ENCODE measurements at places on chromosomes 2 and 18.
A peak's percentile ranks its signal among the peaks of the same experiment; 100 is the strongest.

DNA sequence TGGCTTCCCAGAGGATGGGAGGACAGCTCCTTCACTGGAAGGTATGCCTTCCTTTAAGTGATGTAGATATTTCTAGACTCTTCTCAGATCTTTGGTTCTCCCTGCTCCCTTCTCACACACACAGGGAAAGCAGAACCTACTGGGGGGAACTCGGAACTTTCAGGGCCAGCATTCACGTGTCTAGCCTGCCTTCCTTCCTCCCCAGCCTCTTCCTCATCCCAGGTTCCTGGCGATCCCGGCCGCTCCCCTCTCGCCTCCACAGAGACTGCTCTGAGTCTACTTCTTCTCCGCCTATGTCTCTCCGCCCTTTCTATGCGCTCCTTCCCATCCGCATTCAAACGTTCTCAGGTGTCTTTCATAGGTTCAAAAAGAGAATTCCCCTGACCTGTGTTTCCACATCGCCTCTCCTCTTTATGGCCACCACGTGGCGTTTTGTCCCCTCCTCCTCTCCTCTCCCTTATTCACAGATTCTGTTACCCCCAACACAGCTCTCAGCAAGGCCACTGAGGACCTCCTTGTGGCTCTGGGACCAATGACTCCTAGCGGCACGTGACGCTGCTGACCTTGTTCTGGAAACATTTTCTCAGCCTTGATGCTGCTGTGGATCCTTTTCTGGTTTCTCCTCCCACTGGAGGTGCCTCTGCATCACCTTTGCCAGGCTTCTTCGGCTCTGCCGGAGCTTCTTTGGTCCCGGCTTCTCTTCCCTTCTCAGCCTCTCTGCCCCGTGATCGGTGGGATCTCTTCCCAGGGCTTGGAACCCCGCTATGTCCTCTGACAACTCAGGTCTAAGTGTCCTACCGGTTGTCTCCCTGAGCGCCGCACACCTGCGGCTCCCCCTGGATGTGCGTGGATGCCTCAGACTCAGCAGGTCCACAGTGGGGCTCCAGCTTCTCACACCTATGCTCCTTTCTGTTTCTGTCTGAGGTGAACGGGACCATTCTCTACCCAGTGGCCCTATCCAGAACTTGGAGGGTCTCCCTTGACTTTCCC lies 77.5 kb downstream of the VAPA start:
- DNase-seq: no peak

GRCh38 chr2:181242262-181242661 lies 214.9 kb upstream of the ITGA4 start:
- DNase-seq: no peak

GRCh38 chr2:39516347-39517101 lies 79.4 kb upstream of the MAP4K3 start:
- DNase-seq: no peak

- no peak for DNase-seq
Observed at GRCh38 chr2:105261061-105261460, 19.5 kb downstream of the GPR45 start.

DNA sequence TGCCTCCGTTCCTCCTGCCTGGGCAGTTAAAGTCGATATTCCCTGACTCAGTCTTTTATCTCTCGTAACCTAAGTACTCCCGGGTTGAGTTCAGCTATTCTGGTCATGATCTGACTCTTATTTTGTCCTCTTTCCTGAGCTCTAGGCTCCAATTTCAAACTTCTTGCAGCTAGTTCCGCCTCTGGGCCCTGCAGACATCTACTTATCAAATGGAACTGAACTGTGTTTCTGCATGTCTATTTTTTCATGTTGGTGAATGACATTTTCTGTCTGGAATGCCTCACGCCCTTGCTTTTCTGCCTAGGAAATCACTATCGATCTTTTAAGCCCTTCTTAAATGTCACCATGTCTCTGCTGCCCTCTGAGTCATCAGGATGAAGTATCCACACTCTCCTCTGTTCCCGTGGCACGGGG lies 101.5 kb downstream of the VAPA start:
- no peak for DNase-seq

DNA sequence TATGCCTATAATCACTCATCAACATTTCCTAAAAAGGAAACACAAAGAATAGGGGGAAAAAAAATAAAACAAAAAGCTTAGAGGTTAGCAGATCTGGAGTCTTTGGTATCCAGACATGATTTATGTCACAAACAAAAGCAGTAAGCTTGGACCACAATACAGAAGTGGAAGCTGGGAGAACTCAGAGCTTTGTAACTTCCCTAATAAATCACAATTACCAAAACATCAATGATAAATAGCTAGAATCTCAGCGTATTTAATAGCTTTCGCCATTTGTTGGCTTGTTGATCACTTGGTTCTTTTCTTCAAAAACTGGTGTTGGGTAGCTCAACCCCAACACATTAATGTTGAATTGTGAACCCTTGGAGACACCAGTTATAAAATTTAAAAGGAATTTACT lies 392.5 kb downstream of the IRS1 start:
- DNase-seq: no peak

- DNase-seq: no peak
Observed at GRCh38 chr2:36088716-36089328, 266.8 kb upstream of the CRIM1 start.

GRCh38 chr18:54392543-54393023 lies 34.9 kb downstream of the C18orf54 start:
- no peak for DNase-seq

- no peak for DNase-seq
Observed at GRCh38 chr2:96115631-96116423, 544 bp downstream of the ADRA2B start.

DNA sequence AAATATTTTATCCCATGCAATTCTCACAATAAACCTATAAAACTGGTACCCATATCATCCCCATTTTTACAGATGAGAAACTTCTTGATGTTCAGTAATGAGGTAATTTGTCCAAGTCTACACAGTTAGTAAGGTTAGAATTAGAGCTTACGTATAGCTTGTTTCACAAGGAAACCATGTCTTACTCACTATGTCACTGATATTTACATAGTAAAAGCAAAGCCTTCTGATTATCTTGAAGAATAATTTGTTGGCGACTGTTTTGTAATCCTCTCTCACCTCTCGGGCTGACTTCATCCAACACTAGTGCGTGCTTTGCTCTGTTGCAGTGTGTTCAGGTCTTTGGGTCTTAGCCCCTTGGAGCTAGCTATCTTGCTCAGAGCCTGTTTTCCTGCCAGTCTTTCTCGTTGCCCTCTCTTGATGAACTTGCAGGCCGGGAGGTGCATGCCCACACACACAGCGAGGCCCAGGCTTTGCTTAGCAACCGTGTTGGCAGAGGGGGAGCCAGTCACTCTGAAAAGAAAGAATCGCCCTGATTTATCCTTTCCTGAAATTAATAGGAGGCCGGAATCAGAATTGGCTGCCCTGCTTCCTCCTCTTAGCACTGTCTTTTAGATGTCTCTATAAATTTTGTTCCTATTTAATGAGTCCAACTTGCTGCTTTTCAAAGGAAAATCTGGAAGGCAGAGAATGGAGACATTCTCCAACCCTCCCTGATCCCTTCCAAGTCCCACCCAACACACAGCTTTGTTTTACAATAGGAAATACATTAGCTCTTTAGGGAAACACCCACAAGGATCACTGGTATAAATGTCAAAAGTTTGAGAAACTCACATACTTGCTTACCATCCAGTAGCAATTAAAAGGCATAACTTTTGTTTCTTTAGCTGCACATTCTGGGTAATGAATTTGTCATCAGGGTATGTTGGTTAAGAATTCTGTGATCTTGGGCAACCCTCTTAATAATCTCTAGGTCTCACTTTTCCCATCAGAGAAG lies 97.6 kb upstream of the SEC11C start:
- DNase-seq: no peak

DNA sequence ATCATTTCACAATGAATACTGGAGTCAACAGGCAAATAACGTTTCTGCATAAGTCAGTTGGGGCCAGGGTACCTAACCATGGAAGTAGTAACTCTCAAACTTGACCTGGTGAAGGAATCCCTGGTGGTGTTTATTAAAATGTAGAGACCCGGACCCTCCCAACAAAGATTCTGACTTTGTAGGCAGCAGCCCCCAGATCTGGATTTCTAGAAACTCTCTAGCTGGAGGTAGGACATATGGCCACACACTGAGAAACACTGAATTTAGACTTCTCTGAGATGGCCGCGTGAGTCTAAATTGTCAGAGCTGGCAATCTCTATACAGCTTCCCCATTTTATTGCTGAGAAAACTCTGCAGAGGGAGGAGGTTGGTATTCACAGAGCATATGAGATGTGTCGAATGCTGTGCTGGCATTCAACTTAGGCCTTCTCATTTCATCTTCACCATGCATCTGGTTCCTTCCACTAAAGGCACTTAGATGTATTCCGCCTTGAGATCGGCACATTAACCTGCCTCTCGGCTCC lies 278.1 kb downstream of the CYRIA start:
- no peak for DNase-seq

DNA sequence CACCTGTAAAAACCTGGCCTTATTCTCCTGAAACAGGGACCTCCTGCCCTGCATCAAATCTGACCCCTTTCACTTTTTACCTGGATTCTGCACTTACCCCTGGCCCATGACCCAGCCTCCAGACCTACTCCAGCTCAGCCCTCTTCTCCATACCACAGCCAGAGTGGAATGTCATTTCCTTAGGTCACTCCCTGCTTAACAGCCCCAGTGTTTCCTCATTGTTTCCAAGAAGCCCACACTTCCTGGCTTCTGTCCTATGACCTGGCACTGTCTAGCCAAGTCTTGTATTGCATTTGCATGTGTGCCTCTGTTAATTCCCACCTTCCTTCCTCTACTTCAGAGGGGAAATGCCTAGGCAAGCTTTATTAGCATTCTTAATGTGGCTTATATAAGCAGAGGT lies 51.4 kb upstream of the TRIB2 start:
- DNase-seq: no peak

- DNase-seq: no peak
Observed at GRCh38 chr2:238339395-238339780, 19.1 kb downstream of the TRAF3IP1 start.

DNA sequence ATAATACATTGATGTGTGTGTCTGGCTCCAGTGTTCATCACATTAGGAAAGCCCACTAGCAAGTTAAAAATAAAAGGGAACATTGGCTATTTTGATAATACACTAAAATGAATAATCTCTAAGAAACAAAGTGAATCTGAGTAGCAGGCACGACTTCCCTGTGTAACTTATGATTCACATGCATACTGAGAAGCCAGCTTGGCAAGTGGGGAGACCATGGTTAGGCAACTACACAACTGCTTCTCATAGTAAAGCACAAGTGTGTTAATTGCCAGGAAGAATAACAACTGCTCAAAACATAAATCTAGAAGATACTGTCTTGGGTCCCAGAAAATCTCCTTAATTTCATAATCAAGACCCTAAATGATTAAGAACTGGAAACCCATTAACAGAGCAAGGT lies 4.0 kb downstream of the MYO5B start:
- DNase-seq: no peak

DNA sequence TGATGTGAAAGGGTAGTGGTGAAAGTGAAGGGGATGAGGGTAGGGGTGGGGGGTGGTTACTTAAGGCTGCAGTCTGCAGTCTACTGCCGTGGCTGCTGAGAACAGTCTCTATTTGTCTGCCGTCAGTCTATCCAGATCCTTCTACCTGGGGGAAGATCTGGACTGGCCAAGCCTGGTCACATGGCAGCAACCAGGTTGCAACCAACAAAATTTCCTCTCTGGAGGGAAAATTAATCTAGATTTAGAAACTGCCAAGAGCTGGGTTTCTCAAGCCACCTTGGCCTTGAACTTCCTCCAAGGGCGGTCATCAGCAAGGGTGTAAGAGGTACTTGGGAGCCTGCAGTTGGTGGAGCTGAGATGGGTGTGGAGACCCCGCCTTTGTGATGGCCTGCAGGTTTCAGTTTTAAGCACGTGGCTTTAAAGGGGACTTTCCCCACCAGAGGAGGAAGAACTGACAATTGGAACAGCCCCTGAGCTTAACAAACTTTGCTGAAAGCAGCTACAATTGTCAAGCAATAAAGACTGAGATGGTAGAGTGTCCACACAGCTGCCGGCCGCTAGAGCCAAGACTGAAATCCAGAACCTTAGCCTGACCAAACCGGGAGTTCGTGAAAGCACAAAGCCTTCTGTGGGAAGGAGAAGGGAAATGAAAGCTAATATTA lies 31.4 kb upstream of the KCMF1 start:
- peak; percentile 79 for DNase-seq

DNA sequence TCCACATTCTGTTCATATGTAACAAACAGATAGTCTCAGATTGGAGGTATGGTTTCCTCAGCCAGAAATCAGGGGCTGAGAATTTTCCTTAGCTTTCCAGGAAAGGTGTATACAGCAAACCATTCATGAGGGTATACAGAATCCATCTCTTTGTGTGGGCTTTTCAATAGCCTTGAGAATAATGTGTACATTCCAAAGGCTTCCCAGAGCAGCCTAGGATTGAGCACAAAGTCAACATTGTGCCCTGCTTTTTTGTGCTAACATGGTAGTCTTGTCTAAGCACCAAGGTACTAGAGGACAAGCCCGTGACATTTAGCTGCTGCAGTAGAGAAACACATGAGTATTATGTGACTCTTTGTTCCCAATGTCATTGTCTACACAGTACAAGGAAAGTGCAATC lies 322.1 kb upstream of the TANK start:
- no peak for DNase-seq

DNA sequence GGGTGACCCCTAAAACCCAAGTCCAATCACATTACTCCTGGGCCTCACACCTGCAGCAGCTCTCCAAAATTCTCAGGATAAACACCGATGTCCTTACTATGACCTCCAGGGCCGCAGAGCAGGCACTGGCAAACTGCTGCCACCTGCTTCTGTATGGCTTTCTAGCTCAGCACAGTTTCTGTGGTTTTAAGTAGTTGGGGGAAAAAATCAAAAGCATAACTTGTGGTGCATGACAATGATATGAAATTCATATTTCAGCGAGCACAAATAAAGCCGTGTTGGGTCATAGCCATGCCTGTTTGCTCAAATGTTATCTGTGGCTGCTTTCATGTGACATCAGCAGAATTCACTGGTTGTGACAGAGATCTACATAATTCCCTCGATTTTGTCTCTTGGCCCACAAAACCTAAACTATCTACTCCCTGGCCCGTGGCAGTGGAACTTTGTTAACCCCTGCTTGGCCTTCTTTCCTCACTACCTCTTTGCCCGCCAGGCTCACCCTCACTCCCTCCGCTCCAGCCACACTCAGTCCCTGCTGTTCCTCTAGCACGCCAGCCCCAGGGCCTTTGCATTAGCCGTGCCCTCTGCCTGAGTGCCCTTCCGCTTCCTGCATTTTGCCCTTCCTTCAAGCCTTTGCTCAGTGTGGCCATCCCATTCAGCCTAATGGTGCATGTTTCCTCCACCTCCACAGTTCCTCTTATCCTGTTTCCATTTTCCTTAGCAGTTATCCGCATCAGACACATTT lies 108.3 kb downstream of the AGAP1 start:
- no peak for DNase-seq

GRCh38 chr2:238754259-238754658 lies 93.6 kb upstream of the TWIST2 start:
- DNase-seq: no peak

All from stimulated activated CD4-positive, alpha-beta T cell treated with anti-CD3 and anti-CD28 coated beads, Interleukin-1b, Interleukin-23, amount 100 ng/mL, for 48 hours (primary cell).